Astrocyte (in vitro differentiated cells and primary cell): ENCODE measurements at places on chromosomes 4 and X. TPM values are rescaled to one million over a fixed set of nuclear protein-coding genes. Genes with fewer than 3 reads are reported as not detected.

The RENBP gene
- 1.7 and 2.2 TPM in 2 replicates for total RNA-seq

The PABPC1L2A gene
- 0.11 and 0.38 TPM in 2 replicates for total RNA-seq

The PDLIM3 gene
- total RNA-seq, result 28.5 and 30.7 TPM in 2 replicates

The H2BW2 gene
- total RNA-seq, result not detected in 2 replicates

The REPS2 gene
- 1.2 and 1.3 TPM in 2 replicates for total RNA-seq

DNA sequence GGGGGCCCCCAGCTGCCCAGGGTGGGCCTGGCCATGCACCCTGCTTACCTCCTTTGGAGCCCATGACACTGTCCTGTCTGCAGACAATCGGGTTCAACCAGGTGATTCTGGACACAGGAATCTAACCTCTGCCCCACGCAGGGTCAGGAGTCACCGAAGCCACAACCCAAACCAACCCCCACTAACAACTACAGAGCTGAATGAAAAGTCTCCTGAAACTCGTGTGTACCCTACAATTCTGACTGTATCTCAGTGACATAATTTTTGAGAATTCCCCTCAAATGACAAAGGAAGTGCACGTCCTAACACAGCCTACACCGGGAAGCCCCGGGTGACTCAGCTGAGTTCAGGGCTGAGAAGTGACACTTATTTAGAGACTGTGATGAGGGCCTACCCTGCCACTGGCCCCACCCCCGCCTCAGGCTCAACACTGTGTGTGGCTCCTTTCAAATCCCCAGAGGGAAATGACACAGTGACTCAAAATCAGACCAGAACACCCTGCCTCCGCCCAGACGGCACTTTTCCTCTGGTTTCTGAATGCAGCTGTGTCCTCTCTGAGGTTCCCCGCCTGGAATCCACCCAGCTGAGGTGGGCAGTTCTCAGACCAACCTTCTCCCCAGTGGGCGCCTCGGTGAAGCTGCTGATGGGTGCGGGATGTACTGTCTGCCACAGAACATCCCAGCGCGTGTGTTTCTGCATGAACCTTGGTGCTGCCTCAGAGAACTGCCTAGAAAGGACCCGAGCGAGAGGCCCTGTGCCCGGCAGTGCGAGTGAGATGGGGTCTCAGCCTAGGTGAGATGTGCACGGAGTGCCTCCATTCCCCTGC lies 9.9 kb downstream of the TNIP2 start:
- no peak overlapping the region for H3K4me3 ChIP-seq
- peaks cover 35% of the 10 kb centered on the region for H3K4me1 ChIP-seq
- H3K36me3 ChIP-seq, result peaks cover 14% of the 10 kb centered on the region
- no peaks in the 10 kb centered on the region for H3K27me3 ChIP-seq
- DNase-seq, result peak; percentile 52

DNA sequence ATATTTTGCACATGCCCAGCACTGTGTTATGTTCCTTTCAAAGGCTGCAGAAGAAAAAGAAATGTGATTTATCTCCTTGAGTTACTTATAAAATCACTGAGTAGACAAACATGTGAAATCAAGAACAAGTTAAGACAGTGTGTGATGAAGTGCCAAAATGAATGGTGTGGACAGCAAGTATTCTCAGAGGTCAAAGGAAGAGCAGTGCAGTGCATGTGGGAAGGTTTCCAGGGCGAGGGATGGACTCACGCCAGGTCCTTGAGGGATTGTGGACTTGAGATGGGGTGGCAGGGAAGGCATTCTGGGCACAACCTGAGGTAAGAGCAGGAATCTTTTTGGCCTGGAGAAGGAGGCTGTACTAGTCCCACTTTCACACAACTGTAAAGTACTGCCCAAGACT lies 115.5 kb downstream of the FNIP2 start:
- no peak overlapping the region for H3K27ac ChIP-seq
- H3K4me3 ChIP-seq, result no peak overlapping the region
- no peaks in the 10 kb centered on the region for H3K27me3 ChIP-seq
- H3K36me3 ChIP-seq, result no peaks in the 10 kb centered on the region
- H3K4me1 ChIP-seq, result no peaks in the 10 kb centered on the region
- DNase-seq, result peak; percentile 14

DNA sequence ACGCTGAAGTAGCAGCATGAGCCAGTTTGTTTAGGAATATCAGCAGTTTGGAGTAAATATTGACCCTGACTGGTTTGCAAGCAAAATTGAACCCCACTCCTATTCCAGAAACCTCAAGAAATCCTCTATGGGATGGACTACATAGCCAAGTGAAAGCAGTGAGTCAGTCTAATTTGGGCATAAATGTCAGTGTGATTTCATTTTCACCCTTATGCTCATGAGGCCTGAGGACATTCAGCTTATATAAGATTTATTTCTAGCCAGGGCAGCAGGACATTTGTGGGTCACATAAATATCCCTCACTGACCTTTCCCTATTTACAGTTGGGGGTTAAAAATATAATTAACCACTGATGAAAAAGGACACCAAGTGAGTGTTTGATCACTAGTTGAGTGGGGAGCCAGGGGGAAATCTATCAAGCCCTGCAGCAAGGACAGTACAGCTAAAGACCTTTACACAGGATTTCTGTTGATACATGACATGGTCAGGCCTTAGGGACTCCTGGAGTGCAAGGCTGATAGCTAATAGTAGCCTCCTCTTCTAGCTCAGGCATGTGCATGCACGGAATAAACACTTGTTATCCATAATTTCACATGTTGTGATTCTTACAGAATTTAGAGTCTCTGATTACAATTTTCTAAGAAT lies 996.9 kb upstream of the GRIA3 start:
- DNase-seq, result no peak
- H3K4me3 ChIP-seq, result no peak overlapping the region
- H3K36me3 ChIP-seq, result no peaks in the 10 kb centered on the region
- no peak overlapping the region for H3K27ac ChIP-seq
- no peaks in the 10 kb centered on the region for H3K27me3 ChIP-seq
- no peaks in the 10 kb centered on the region for H3K4me1 ChIP-seq

DNA sequence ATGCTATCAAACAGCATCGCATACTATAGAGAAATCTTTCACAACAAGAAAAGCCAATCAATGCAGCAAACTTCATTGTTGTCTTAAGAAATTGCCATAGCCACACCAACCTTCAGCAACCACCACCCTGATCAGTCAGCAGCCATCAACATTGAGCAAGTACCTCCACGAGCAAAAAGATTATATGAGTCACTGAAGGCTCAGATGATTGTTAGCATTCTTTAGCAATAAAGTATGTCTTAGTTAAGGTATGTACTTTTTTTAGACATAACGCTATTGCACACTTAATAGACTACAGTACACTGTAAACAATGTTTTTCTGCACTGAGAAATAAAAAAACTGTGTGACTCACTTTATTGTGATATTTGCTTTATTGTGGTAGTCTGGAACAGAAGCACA lies 37.8 kb upstream of the FUNDC1 start:
- H3K27me3 ChIP-seq, result no peaks in the 10 kb centered on the region
- no peak overlapping the region for H3K27ac ChIP-seq
- peak; percentile 68 for DNase-seq
- H3K4me3 ChIP-seq, result no peak overlapping the region
- no peaks in the 10 kb centered on the region for H3K36me3 ChIP-seq
- no peaks in the 10 kb centered on the region for H3K4me1 ChIP-seq

- no peak overlapping the region for H3K27ac ChIP-seq
- no peaks in the 10 kb centered on the region for H3K4me1 ChIP-seq
- no peaks in the 10 kb centered on the region for H3K27me3 ChIP-seq
- H3K4me3 ChIP-seq, result no peak overlapping the region
- no peaks in the 10 kb centered on the region for H3K36me3 ChIP-seq
- DNase-seq, result no peak
Measured at GRCh38 chrX:97763391-97763790, 879.7 kb downstream of the RPA4 start.

DNA sequence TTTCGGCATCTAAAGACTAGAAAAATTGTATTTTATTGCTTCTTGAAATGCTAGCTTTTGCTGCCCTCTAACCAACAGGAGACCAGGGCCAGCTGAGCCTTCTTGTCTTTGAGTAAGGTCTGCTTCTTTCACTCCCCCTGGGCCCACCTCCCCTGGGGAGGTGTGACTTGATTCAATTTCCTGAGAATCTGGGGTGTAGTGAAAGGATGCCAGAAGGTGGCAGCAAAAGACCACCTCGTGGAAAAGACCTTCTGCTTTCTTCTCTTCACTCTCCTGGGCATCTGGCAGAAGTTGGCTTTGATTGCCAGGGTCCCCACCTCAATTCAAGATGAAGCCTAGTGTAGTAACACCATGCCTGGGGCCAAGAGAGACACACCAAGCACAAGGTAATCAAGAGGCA lies 96.5 kb upstream of the MAOA start:
- H3K4me1 ChIP-seq, result no peaks in the 10 kb centered on the region
- DNase-seq, result peak; percentile 9
- H3K27ac ChIP-seq, result no peak overlapping the region
- H3K4me3 ChIP-seq, result no peak overlapping the region
- H3K36me3 ChIP-seq, result no peaks in the 10 kb centered on the region

GRCh38 chr4:17968721-17969120 lies 52.8 kb downstream of the LCORL start:
- DNase-seq, result no peak
- H3K36me3 ChIP-seq, result no peaks in the 10 kb centered on the region
- no peak overlapping the region for H3K27ac ChIP-seq
- no peaks in the 10 kb centered on the region for H3K27me3 ChIP-seq
- no peak overlapping the region for H3K4me3 ChIP-seq

GRCh38 chrX:134542485-134542884 lies 82.5 kb downstream of the HPRT1 start:
- peaks cover 4% of the 10 kb centered on the region for H3K36me3 ChIP-seq
- peaks cover 25% of the 10 kb centered on the region for H3K4me1 ChIP-seq
- no peak overlapping the region for H3K27ac ChIP-seq
- H3K27me3 ChIP-seq, result no peaks in the 10 kb centered on the region
- H3K4me3 ChIP-seq, result no peak overlapping the region

DNA sequence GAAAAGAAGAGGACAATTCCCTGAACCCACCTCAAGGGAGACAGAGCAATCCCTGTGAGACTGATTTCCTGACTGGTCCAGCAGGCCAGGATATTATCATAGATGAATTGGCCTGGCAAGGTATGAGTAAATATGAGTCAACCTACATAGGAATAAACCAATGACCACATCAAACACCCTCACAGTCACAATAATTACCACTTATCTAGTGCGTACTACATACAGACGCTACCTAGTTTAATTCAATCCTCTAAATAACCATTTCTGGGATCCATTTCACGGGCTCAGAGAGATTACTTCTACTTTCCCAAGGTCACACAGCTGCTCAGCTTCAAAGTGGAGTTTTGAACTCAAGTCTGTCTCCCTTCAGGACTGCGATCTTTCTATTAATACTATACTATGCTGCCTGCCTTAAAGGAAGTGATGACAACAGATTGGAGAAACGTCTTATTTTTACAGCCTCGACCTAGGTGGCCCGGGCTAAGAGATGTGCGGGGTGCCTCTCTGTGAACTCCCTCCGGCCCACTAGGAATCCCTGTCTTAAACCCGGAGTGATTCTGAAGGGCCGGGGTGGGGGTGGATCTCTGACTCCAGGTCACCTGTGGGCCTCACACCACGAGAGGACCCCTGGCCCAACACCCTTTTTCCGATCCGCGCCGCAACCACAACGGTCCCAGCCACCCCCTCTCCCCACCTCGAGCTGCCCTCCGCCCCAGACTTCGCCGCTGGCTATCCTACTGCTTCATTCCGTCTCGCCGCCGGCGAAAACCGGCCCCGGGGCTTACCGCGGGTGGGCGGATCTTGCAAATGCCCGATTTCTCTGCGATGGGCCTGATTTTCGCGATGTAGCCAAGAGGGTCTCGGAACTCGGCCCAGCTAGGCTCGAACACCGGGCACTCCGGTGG lies 800 bp downstream of the KDM5C start:
- peaks cover 5% of the 10 kb centered on the region for H3K36me3 ChIP-seq
- peaks cover 21% of the 10 kb centered on the region for H3K4me1 ChIP-seq
- peak overlapping the region; percentile 84 for H3K4me3 ChIP-seq
- DNase-seq, result peak; percentile 83

GRCh38 chrX:112734290-112734689 lies 54.6 kb upstream of the LHFPL1 start:
- H3K27me3 ChIP-seq, result no peaks in the 10 kb centered on the region
- no peak overlapping the region for H3K27ac ChIP-seq
- no peaks in the 10 kb centered on the region for H3K36me3 ChIP-seq
